ENCODE measurements at places on chromosomes 1 and 21.

GRCh38 chr1:222061711-222062359 lies 319.9 kb upstream of the DUSP10 start:
- DNase-seq, result no peak

DNA sequence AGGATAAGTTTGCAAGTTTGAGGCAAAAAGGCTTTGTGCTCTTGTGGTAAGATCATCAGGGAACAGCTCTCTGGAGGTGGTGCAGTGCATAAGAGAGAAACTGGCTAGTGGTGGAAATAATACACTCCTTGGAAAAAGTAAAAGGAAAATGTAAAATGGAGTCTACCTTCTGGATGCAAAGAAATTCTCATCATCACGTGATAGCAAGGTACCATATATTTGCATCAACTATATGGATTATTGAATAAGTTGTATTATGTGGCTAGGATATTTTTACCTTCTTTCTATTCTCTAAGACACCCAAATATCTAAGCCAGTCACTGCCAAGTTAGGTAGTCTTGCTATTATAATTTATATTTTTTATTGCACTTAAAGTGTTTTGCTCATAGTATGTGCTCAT lies 14.0 kb upstream of the LRRC7 start:
- DNase-seq, result no peak

GRCh38 chr21:44896561-44897286 lies 23.2 kb upstream of the PTTG1IP start:
- no peak for DNase-seq

DNA sequence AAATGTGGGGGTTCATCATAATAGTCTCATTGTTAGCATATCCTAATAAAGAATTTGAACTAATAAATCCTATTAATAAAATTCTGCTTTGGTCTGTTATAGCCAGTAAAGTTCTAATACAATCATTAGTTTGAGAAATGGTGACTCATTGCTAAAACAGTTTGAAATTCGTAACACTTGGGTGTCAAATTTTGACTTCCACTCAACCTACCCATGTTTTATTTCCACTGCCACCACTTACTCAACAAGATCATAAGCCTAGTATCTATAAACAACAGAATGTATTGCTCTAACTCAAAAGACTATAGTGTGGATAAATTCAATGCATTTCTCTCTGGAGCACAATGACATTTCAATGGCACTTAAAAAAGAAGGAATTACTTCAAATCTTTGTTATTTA lies 29.1 kb downstream of the LGALS8 start:
- DNase-seq, result no peak

DNA sequence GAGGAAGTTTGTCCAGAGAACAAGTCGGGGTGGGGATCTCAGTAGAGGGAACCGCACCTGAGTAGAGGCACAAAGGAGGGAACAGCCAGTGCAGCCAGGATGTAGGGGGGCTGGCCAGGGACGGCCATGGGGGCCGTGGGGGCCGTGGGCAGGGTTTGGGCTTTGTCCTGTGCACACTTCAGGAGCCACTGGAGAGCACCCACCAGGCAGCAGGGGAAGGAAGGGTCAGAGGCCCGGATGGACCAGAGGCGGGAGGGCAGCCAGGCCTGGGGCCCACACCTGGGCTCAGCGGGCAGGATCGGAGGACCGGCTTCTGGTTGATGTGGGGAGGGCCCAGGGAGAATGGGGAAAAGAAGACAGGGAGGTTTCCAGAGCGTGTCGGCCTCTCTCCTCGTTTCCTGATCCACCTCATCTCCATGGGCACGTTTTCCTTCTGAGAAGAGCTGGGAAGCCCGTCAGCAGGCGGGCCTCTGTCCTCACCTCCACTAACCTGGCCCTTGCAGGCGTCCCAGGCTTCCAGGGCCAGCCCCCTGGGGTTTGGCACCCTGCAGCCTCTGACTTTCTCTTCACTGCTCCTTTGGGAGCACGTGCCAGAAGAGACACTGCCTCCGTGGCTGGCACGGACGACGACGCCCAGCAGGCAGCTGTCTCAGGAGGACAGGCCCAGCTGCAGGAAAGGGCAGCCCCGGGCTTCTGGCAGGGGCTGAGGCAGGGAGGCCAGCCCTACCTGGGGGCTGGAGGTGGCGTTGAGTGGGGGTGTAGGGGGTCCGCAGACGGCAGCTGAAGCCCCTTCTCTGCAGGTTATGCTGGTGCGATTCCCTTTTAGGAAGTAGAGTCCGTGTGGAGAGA lies 16.8 kb upstream of the PDXK start:
- no peak for DNase-seq

DNA sequence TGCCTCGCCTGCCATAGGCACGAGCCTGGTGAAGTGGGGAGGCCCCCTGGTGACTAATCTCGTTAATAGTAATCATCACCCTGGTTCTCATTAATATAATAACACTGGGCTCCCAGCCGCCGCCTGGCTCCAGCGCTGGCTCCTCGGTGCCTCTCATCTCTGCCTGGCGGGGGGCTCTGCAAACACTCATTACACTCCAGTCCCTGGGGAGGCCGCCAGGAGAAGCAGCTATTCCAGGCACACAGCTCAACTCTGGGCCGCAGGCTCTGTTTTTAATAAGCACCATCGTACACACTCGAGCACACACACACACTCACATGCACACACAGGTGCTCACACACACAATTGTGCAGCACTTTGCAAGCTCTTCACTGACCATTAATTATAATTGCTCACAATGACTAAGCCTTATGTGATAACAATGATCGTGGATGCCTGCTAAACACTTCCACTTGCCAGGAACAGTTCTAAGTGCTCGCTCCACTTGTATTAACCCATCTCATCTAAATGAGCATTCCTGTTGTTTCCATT lies 52.2 kb downstream of the SDC3 start:
- DNase-seq, result no peak

GRCh38 chr21:34887105-34887442 lies 162.0 kb downstream of the RUNX1 start:
- peak; percentile 50 for DNase-seq

DNA sequence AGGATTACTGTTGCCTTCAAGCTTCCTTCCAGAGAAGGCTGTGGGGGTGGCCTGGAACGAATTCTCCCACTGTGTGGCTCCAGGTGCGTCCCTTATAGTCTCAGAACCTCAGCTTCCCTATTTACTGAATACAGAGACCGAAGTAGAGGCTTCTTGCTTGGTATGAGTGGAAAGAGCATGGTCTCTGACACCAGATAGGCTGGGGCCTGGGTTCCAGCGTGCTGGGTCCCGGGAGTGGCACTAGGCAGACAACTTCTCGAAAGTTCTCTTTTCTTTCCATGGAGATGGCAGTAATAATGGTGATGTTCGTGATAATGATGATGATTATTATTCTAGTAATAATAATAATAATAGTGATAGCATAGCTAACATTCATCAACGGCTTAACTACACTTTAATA lies 161.7 kb downstream of the PTPRU start:
- DNase-seq, result no peak

- DNase-seq, result no peak
These were observed 162.2 kb downstream of the PLXNA2 start for GRCh38 chr1:208081972-208082371.

DNA sequence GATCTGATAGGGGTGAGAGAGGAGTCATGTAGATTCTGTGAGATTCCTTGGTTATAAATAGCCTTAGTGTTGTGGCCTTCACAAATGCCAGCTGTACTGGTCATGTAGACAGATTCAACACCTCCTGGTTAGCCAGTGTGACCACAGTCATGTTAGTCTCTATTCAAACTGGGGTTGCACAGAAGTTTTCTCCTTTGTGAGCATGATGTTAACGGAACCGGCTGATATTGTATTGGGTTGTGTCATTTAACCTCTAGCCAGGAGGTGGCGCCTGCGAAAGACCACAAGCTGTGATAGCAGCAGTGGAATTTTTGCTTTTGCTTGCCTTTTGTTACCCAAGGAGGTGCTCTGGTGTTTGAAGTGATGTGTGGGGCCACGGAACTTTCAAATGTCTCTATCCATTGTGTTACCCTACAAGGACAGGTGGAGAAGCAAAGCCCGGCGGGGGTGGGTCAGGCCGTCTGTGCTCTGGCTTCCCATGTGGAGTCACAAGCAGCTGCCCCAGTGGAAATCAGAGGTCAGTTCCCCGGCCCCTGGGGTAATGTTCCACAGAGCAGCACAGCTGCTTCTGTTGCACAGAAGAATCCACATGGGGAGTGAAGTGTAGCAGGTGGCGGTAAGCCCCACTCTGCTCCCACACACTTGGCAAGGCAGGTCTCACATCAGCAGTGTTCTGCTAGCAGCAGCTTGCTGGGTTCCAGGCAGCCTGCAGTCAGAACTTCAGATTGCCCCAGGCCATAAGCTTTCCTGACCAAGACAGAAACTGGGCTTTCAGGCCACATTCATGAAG lies 112.6 kb downstream of the ADAMTS1 start:
- DNase-seq, result peak; percentile 11

DNA sequence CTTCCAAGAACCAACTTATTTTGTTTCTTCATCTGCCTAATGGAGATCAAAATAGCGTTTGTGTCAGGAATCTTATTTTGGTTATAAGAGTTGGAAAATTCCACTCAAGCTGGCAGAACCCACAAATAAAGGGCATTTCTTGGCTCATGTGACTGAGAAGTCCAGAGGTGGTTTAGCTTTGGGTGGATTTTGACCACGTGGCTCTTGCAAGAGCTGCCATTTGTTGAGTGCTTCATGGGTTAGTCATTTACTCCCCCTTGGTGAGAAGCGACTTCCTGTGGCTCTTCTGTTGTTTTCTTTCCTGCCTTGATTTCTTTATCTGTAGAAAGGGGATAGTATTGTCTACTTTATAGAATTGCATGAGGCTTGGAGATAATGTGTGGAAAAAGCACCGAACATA lies 9.5 kb upstream of the RNF186 start:
- no peak for DNase-seq

GRCh38 chr1:159838715-159839114 lies 12.0 kb downstream of the SLAMF8 start:
- peak; percentile 73 for DNase-seq

DNA sequence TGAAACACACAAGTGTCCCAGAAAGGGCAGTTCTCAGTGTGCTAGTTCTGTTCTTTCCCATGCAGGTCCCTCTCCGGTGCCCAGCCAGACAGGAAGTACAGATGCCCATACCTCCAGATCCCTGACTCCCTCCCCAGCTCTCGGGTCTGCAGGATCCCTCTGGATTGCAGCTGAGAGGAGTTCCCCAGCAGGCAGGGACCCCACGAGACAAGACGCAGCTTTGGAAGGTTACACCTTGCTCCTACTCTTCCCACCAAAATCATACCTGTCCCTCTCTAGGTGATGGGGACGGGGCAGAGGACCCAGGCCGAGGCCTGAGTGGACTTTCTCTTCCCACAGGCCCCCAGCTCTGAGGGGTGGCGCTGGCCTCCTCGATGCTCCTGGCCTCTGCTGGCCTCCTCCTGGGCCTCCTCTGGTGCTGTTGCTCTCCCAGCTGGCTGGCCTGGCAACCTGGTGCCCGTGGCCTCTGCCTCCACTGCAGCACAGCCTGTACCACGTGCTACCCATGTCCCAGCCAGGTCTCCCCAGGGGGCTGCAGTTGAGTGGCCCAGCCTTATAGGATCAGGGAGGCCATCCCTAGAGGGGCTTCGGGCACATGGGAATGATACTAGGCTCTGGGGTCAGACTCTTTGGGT lies 9.4 kb downstream of the LDLRAD2 start:
- no peak for DNase-seq

DNA sequence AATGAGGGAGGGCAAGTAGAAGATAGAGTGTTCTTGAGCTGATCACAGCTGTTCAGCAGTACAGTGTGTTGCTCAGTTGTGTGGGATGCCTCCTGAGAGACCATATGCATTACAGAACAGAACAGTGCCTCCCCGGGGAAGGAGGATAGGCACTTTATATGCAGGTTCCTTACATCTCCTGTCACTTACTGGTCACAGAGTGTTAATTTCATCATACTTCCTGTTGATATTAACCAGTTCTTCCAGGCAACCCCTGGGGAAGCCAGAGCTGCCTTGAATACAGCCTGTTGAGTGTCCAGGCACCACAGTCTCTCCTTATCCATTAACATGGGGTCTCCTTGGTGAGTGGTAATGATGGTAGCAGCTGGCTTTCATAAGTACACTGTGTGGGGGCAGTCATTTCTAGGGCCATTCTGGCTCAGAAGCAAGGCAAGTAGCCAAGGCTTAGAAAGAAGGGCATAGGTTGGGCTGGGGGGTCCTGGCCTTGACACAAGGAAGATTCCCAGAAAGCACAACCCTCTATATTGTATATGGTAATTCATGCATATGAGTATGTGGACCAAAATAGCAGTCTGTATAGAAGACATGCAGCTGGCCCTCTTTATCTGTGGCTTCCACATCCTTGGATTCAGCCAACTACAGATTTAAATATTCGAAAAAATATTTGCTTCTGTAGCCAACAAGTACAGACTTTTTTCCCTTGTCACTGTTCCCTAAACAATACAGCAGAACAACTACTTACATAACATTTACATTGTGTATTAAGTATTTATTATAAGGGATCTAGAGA lies 142.4 kb downstream of the ZP4 start:
- no peak for DNase-seq

DNA sequence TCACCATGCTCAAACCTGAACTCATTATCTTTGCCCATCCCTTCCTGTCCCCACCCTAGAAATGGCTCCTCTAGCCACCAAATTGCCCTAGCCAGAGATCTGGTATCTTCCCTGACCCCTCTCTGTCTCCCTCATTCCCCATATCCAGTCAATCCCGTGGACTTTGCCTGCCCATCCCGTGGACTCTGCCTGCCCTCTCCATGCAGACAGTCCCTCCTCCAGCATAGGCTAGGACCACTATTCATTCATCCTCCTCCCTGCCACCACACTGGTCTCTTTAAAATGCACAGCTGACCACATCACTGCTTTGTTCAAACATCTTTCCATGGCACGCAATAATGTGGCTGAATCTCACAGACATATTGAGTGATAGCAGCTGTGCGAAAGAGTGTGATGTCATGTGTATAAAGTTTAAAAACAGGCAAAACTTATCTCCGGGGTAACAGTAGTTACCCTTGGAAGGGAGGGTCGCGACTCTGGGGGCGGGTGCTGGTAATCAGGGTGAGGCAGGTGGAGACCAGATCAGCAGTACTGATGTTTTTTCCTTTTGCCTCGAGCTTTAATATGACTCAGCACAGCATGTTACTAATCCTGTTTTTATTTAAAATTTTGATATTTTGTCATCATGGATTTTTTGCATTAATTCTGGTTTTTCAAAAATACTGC lies 4.8 kb upstream of the SLC2A1 start:
- DNase-seq, result no peak

GRCh38 chr1:91124290-91124985 lies 102.6 kb upstream of the ZNF644 start:
- no peak for DNase-seq

GRCh38 chr1:157773493-157774350 lies 3.2 kb downstream of the FCRL2 start:
- no peak for DNase-seq

GRCh38 chr1:175873290-175873935 lies 130.0 kb upstream of the TNR start:
- DNase-seq, result no peak

DNA sequence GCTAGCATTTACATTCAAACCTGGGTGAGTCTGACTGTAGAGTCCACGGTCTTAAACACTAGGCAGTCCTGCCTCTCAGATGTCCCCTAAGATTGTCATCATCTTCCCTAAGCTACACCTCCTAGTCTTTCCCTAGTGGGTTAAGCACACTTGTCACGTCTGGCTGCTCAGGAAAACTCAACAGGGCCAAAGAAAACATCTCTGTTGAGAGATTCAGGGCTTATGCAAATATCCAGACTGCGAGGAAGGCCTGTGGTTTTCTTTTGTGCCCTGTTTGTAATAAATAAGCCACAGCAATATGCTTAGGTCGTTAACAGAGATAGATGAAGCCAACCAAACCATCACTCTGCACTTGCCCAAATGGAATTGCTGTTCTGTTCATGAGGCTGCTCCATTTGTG lies 472.6 kb upstream of the DEPDC1 start:
- DNase-seq, result no peak

- peak; percentile 57 for DNase-seq
These were observed 15.6 kb upstream of the HMGCS2 start for GRCh38 chr1:119784191-119784781.
